ENCODE measurements at places on chromosomes 5 and 9.

DNA sequence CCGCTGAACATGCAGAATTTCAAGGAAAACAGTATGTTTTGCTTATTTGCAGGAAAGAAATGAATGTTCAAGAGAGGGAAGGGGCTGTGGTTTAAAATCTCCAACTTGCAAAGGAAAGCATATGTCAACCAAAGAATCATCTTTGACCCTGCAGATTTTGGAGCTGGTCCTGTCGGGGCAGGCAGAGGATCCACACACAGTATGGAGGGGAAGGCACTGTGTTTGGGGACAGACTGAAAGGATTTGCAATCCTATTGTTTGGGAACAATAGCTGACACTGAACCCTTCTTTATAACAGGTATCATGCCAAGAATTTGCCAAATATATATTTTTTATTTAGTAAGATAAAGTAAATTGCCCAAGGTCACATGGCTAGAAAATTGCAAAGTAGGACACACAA is 121.4 kb upstream of the ZNF618 start:
- DNase-seq, result no peak

DNA sequence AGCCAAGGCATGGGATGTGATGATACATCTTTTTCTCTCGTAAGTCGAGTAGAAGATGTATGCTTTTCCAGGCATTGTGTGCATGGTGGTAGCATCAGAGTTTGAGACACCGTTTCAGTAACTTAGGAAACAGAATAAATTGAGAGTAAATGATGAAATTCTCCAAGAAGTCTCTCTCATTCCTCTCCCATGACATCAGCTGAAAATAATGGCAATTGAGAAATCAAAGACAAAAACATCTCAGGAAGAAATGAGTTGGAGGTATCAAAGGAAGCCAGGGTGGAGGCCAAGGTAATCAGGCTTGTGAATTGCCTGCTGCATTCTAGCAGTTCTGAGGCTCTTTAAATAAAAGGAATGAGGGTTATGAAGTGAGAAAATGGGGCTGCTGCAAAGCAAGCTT is 53.9 kb downstream of the SGCD start:
- DNase-seq, result no peak

- no peak for DNase-seq
These were observed 11.3 kb upstream of the MIER3 start for GRCh38 chr5:56963246-56963645.

DNA sequence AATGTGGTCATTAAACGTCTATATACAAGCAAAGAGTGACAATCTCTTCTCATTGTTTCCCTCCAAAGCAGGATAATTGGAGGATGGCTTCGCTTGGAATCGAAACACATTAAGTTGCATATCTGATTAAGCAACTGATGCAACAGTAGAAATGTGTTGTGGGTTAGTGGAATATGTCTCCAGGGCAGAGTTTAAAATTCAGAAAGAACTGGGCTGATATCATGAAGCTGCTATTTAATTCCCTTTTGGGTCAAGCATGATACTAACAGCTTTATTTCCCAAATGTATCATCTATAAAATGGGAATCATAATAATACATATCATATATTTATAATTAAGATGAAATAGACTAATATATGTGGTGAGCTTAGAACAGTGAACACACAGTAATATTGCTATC is 1763.0 kb upstream of the C9orf72 start:
- no peak for DNase-seq

DNA sequence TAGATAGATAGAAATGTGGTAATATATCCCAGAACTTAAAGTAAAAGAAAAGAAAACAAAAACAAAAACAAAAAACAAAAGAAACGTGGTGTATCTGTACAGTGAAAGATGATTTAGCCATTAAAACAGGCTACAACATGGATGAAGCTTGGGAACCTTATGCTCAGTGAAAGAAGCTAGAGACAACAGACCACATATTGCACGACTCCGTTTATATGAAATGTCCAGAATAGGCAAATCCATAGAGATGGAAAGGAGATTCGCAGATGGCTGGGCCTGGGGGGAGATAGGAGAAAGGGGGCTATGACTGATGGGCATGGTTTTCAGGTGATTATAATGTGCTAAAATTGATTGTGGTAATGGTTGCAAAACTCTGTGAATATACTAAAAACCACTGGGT is 86.6 kb downstream of the ROR2 start:
- DNase-seq, result no peak

GRCh38 chr9:85428230-85428629 is 313.5 kb downstream of the AGTPBP1 start:
- no peak for DNase-seq

DNA sequence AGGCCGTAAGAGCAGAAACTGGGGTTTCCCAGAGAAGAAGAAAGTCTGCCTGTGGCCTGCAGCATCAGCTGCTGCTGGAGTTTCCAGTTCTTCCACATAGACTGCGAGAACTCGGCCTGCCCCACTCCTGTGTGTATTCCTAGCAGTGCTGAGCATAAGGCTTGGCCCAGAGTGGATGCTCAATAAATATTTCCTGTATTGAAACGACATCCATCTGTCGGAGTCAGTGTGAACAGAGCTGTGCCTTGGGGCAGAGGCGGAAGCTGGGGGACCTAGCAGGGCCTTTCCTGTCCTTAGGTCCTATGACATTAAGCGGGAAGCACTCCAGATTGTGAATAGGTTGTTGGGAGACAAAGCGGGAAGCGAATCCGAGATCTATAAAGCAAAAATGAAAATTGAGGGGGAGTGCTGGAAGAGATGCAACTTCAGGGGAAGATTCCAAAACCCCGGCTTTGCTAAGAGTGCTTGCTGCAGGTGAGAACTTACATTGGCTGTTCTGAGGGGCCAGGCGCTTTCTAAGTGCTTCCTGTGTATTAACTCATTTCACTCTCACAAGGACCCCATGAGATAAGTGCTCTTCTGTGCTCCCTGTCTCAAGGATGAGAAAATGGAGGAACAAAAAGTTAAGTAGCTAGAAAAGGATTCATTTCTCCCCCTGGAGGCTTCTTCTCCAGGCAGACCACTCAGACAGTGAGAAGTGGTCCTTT is 76.1 kb upstream of the CXCL14 start:
- no peak for DNase-seq

- DNase-seq, result no peak
These were observed 367.7 kb upstream of the IRX4 start for GRCh38 chr5:2250365-2250950.

GRCh38 chr5:172648013-172648381 is 6.9 kb downstream of the NEURL1B start:
- no peak for DNase-seq

GRCh38 chr5:306011-306805 is 15.3 kb upstream of the AHRR start:
- no peak for DNase-seq

- DNase-seq, result no peak
These were observed 9.1 kb downstream of the TTC33 start for GRCh38 chr5:40746703-40747102.

DNA sequence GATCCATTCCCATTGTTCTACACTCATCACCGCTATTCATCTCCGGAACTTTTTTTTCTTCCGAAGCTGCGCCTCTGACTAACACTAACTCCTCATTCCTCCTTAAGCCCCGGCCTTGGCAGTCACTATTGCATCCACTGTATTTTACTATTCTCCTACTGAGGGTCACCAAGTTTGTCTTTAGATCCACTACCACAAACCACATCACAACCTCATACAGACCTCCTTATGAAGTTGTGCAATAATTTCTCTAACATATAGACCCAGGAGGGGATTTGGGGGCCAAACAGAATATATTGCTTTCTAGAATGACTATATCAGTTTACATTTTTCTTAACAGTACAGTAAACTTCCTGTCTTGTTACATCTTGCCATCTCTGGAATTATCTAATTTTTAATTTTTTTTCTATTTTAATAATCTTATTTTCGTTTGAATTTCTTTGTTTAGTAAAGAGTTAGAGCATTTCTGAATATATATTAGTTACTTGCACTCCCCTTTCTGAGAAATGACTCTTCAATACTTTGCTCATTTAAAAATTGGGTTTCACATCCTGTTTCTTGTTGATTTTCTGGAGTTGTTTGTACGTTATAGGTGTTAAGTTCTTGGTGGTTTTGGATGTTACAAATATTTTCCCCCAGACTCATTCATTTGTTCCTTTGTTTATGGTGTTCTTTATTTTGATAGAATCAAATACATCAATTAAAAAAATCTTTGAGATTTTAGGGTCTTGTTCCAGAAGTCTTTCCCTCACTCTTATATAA is 37.1 kb downstream of the DMRT2 start:
- no peak for DNase-seq

- DNase-seq, result no peak
These were observed 6.7 kb downstream of the TMEM174 start for GRCh38 chr5:73179730-73180129.

GRCh38 chr5:150511578-150512367 is 3.8 kb downstream of the NDST1 start:
- no peak for DNase-seq

DNA sequence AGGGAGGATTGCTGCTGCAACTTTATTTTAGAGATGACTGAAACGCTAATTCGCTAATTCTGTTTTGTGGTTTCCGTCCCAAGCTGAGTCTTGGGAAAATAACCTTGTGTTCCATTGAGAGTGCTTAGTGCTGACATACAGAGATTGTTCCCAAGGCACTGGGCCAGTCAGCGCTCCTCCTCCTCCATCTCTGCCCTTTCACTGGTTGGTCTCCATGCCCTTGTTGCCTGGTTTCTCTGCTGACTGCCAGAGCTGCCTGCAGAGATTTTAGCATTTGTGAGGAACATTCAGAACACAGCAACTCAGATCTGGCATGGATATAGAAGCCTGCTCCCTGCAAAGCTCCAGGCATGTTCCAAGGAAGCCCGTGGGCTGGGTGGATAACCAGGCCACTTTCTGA is 126.0 kb upstream of the IRX2 start:
- DNase-seq, result no peak

- DNase-seq, result peak; percentile 81
These were observed 2.3 kb upstream of the TNIP1 start for GRCh38 chr5:151083081-151083676.

- no peak for DNase-seq
These were observed 5.8 kb downstream of the ANXA6 start for GRCh38 chr5:151151793-151152192.

GRCh38 chr9:116152390-116152789 is 1.2 kb upstream of the PAPPA start:
- no peak for DNase-seq

- DNase-seq, result no peak
These were observed 276.8 kb upstream of the CLINT1 start for GRCh38 chr5:158135682-158136179.

- no peak for DNase-seq
These were observed 261.6 kb downstream of the BNC2 start for GRCh38 chr9:16608906-16609305.

DNA sequence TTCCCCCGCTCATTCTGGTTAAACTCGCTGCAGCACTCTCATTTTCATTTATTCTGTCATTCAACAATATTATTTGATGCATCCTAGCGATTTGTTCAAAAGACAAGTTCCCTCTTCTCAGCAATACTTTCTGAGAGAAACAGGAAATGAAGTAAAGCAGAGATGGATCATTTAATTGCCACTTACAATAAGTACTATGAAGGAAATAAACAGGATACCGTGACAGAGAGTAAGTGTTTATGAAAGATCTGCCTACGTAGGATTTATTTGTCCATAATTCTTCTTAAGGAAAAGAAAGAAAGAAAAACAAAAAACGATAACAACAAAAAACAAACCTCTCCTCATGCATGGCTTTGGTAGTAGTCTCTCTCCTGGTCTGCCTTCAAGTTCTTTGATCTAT is 406.8 kb upstream of the ZNF608 start:
- no peak for DNase-seq

- DNase-seq, result no peak
These were observed 180.5 kb downstream of the PIK3R1 start for GRCh38 chr5:68395926-68396511.

DNA sequence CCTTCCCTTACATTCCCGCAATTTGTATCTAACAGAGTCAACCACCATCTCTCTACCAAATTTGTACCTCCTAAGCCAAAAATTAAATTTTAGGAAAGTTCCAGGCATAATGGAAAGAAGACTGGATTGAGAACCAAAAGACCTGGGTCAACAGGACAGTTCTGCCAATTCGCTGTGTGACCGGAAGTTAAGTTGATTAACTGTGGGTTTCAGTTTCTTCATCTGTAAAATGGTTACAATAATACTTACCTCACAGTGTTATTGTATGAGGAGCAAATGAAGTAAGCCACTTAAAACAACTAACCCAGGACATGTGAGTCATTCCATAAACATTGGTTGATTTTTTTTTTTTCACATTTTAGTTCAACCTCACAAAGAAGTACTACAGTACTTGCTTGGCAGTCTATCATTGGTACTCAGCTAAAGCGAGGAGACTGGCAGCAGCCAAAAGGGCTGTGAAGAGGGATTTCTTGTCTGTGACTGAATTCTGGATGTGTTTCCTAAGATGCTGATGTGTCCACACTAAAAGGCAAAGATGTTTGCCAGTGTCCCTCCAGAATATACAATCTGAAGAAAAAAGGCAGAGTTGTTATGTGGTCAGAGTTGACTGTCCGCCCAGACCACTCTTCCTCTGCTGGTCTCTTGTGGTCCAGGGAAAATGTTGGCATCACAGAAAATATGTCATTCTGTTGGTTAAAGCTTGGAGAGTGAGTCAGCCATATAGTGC is 198.6 kb downstream of the TLE1 start:
- no peak for DNase-seq

DNA sequence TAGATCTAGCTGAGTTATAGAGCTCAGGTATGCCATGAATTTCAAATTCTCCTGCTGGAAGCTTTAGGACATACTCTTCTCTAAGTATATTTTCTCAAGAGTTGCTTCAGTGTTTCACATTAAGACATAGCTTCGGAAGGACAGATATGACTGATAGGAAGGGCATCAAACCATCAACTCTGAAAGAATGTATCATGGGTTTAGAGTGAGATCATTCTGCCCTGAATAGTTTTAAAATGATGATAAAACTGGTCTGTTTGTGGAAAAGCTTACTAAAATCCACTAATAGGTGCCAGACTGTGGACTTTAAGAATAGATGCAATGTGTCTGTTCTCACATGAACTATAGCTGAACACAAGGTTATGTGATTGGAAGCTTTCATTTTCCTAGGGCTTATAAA is 8.4 kb downstream of the SPEF2 start:
- no peak for DNase-seq
